Effector memory CD4-positive, alpha-beta T cell (primary cell): ENCODE measurements at places on chromosomes 7 and 10.

- DNase-seq: no peak
Observed at GRCh38 chr10:10462151-10462941, 555.3 kb upstream of the CELF2 start.

- no peak for DNase-seq
Observed at GRCh38 chr7:23468526-23469149, 1.7 kb downstream of the IGF2BP3 start.

DNA sequence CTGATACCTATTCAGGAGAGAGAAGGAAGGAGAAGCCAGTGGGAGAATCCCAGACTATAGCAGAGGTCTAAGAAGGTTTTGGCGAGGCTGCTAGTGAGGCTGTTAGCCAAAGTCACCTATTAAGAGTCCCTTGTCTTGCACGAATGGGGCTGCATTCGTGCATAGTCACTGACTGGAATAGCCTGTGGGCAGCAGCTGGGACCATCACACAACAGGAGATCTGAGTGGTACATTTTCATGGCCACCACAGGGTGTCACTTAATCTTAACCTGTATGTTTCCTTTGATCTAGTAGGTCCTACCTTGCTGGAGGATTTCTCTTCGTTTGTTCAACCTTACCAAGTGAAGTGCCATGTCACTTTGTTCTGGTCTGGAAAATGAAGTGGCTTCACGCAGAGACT lies 319.9 kb downstream of the BMPER start:
- no peak for DNase-seq

- DNase-seq: no peak
Observed at GRCh38 chr10:121316432-121316831, 281.8 kb downstream of the FGFR2 start.

DNA sequence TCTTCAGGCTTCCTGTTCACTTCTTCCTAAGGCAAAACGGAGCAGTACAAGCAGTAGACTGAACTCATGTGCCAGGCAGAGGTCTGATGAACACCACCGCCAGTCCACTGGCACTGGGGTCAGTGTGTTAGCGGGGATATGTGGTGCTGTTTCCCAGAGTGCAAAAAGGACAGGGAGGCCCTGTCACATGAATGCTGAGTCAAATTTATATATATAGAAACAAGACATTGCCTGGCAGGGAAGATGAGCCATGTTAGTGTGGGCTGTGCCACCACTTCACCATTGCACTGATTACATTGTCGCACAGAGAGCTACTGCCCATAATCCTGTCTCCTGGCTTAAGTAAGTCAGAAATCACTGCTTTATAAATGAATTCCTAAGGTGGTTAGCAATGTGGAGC lies 122.2 kb upstream of the AMPH start:
- no peak for DNase-seq

DNA sequence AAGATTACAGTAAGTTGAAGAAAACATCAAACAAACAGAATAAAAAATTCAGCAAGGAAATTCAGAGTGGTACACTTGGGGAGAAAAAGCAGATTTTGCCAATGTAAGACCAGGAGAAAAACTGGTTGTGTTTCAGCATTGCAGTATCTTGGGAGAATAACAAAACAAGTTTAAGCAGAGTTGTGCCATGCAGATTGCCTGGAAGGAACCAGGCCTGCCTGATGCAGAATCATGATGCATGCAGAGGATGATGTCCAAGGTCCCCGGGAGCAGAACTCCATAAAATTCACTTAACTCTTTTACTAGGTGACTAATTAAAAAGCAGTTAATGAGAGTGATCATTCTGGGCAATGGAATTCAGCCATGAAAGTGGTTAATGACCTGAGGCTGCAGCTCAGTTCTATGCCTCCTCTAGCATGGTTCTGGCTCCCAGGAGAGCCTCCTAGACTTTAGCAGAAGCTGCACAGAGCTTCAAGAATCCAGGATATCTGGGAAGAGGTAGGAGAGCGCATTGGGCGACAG lies 379.7 kb upstream of the C7orf33 start:
- DNase-seq: no peak

GRCh38 chr10:91367558-91367957 lies 42.6 kb upstream of the HECTD2 start:
- no peak for DNase-seq

DNA sequence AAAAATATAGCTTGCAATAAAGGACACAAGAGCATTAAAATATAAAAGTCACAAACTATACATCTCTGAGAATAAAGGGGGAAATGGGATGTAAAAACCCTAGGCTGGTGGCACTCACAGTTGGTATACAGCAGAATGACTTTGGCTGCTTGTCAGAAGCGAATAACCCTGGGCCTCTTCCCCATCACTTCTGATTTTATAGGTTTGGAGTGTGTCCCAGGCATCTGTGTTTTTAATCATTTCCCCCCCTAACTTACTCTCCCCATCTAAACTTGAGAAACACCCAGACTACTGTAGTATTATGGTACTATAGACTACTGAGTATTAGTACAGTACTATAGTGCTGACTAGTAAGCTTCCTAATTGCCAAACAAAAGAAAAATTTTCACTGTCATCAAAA lies 1.8 kb upstream of the RPA3 start:
- DNase-seq: no peak

DNA sequence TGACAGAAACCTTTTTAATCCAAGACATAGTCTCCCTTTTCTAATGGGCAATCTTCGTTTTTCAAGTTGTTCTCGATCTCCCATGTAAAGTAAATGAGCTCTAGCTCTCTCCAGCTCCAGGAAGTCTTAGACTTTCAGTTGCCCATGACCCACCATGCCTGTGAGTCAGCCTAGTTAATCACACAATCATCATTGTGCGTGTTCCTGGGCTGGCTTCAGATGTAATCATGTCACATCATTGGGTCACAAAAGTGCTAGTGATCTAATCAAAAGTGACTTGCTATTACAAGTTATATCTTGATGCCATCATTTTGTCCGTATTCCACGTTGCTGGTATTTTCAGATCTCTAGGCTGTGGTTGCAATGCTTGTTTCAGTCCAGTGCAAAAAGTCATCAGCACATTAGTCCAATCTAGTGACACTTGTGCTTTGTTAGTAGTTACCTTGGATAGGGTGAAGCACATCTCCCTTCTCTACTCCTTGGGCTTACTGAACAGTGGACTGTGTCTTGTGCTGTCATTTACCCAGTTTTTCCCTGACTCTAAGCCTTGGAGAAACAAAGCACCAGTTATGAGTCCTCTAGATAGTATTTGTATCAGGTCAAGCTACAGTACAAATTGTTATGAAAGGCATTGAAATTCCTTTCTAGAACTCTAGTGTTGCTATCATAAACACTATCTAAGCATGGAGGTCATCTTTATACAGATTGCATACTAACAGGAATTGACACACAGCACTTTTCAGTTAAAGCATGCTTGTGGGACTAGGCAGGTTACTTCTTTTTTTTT lies 316.6 kb downstream of the GFRA1 start:
- no peak for DNase-seq

DNA sequence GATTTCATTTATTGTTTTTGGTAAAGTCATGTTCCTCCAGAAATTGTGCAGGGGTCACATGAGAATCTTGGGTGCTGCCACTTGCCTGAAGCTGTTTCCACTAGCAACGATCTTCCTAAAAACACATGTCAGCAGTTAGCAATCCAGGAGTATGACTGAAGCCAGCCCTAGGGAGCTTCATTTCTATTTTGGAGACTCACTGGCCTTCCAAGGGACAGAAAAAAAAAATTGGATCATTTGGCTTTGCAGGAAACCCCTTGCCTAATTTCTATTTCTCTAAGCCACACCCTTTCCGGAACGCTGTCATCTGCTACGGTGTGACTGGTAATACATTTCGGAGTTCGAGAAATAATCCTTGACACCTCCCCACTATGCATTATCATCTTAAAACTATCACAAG lies 204.7 kb downstream of the TAX1BP1 start:
- no peak for DNase-seq

DNA sequence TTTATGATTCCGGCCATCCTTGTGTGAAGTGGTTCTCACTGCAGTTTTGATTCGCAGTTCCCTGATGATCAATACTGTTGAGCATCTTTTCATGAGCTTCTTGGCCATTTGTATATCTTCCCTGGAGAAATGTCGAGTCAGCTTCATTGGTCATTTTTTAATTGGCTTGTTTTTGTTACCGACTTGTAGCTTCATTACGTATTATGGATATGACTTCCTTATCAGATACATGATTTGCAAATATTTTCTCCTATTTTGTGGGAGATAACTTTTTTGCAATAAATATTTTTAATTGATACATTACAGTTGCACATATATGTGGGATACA lies 27.4 kb upstream of the TPK1 start:
- DNase-seq: no peak

- DNase-seq: no peak
Observed at GRCh38 chr7:7779888-7780287, 61.5 kb upstream of the RPA3 start.

DNA sequence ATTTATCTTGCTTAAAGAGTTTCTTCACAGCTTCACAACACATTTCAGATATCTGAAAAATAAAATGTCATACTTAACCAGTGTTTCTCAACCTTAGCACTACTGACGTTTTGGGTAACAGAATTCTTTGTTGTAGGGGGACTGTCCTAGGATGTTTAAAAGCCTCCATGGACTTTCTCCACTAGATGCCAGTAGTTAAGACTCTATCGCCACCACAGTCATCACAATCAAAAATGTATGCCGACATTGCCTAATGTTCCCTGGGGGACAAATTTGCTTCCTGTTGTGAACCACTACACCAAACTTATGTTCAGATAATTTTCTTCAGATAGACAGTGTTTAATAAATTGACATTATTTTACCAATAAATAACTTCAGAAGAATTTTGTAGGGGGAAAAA lies 13.4 kb downstream of the NOC3L start:
- no peak for DNase-seq
